ENCODE measurements at places on chromosomes 1 and 21.

DNA sequence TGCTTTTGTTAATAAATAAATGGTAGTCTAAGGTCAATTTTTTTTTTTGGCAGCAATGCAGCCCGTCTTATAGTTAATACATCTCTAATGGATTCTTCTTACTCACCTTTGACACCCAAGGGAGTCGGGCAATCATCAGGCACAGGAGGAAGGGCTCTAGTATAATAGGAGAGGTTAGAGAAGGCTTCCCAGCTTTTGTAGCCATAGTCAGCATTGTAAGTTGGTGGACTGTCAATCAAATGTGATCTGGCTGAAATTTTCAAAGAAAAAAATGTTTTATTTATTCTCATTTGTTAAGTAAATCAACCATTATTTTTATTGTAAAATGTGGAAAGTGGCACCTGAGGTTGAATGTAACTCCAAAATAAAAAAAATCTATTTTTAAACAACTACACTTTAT lies 2.1 kb downstream of the PTGS2 start:
- no peak for DNase-seq

DNA sequence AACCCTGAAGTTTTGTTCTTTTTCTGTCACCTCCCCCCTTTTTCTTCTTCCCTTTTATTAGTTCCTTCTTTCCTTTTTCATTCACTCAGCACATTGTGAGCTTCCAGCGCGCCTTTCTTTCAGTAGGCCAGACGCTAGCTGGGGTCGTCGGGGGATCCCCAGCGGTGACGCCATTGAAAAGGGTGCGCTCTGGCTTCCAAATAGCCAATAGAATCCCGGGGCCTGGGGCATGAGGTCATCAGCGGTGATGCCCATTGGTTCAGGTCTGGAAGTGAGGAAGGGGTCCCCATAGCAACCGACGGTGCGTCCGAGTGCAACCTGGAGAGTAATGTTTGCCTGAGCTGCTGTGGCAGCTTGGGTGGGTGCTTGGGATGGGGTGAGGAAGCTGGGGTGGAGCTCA lies 6.9 kb upstream of the EFNA3 start:
- no peak for DNase-seq

GRCh38 chr21:38520511-38520910 lies 22.2 kb upstream of the ERG start:
- DNase-seq: no peak

GRCh38 chr1:155499953-155500639 lies 62.5 kb downstream of the ASH1L start:
- peak; percentile 9 for DNase-seq

- DNase-seq: no peak
Observed at GRCh38 chr1:17510138-17510537, 29.4 kb upstream of the ARHGEF10L start.

DNA sequence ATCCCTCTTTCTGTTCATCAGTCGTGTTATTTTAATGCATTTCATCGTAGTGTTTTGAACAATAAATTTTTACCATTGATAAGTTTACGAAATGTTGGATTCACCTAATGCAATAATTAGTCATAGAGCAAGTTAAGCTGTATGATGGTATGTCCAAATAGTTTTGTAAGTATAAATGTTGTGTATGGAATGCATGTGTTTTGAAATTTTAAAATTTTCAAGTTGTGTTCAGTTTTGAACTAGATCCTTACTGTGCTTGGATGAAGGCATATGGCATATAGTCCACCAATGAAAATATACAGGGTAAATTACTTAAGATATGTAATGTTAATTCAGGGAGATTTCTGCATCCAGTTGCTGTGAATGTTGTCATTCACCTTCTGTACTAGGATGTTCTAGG lies 2.3 kb downstream of the ZMYM4 start:
- peak; percentile 35 for DNase-seq

GRCh38 chr1:31483012-31483946 lies 70.3 kb downstream of the SERINC2 start:
- DNase-seq: peak; percentile 97

DNA sequence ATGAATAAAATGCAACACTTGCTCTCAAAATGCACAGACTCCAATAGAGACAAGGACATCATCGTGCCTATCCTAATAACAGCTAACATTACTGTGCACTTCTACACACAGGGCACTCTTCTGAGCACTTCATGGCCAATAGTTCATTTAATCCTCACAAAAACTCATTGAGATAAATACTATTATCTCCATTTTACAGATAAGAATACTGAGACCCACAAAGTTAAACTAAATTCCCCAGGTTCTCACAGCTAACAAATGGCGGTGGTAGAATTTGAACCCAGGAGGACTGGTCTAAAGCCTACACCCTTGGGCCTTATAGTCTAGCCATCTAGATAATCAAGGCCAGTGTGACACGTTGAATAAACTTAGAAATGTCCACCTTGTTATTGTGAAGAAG lies 328.6 kb downstream of the RRAGC start:
- no peak for DNase-seq

- DNase-seq: no peak
Observed at GRCh38 chr1:88784551-88784950, 100.5 kb downstream of the PKN2 start.

GRCh38 chr1:176820391-176821031 lies 344.0 kb downstream of the ASTN1 start:
- DNase-seq: peak; percentile 57
